ENCODE measurements at places on chromosomes 2 and 18.

- DNase-seq = no peak
Observed at GRCh38 chr2:36380624-36381481, 25.3 kb downstream of the CRIM1 start.

- DNase-seq = no peak
Observed at GRCh38 chr2:204110751-204111516, 174.4 kb downstream of the ICOS start.

DNA sequence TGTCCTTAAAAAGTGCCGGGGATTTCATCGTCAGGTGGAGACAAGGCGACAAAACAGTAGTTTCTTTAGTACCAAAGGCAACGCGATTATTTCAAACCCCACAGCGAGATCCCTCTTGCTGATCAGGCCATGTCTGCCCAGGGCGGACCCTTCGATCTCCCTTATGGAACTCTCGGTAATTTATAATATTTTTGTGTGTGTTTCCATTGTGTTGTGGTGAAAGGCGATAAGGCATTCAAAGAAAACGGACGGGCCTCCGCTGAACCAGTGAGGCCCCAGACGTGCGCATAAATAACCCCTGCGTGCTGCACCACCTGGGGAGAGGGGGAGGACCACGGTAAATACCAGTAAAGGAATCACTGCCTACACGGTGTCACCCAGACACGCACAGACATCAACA lies 1.4 kb upstream of the GAD1 start:
- no peak for DNase-seq

DNA sequence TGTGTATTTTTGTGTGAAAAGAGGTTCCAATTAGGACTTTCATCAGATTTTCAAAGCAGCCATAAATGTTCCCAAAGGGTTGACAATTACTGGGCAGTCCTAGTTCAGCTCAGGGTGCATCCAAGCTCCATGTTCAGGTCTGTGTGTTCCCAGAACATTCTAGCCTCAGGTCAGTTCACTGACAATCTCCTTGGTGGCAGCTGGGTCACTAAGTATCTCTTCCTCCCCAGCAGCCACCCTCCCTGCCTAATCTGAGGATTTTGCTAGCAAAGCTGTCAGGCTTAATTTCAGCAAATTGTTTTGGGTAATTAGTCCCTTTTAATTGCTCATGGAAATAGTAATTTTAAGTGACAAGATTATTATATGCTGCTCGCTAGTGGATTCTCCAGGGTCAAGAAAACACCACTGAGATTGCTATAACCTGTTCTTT lies 29.8 kb downstream of the UPP2 start:
- no peak for DNase-seq

GRCh38 chr18:23872701-23873550 lies 141.6 kb upstream of the TTC39C start:
- DNase-seq = peak; percentile 14

DNA sequence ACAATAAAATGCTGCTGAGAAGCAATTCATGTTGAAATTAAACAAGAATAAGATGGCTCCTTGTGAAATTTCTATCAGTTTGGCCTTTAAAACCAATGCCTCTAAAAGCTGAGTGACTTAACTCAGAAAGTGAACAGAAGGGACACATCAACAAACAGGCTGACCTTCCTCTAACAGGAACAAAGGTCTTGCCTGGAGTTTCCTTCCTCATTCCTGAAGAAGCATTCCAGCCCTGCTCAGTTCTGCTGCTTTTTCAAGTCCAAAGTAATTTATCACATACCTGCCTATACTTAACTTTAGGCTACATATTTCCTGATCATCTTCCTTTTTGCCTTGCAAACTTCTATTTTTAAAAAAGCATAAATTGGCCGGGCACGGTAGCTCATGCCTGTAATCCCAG lies 14.1 kb downstream of the PTRHD1 start:
- DNase-seq = no peak

DNA sequence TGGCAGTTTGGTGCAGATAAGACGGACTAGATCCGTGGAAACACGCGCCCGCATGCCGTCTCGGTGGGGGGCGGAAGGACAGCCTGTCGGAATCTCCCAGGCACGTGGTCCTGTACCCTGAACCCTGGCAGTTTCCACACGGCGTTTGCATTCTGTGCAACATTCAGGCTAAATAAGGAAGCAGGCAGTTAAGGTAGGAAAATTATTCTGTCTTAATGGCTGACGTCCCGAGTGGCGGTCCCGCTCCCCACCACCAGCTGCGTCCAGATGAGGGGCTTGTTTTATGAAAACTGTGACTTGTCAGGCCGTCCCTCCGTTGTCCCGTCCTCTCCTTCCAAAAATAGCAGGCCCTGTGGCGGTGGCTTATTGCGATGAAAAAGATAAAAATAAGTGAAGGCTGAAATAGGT lies 120.2 kb downstream of the NFATC1 start:
- DNase-seq = no peak

DNA sequence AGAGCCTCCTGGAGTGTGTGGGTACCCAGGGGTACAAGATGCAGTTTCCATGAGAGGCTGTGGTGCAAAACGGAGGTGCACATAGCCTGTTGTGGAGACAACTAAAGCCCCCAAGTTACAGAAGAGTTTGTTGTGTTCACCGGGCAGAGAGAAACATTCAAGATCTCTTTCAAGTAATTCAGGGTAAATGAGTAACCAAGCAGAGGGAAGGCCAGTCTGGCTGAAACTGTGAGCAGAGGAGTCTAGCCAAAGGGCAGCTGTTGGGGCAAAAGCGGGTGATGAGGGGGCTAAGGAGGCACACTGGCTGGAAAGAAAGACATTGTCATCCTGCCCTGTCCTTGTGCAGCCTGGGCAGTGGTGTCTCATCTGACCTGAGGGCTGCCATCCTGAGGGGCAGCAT lies 52.0 kb downstream of the CXCR4 start:
- DNase-seq = no peak

GRCh38 chr2:29894822-29895614 lies 26.4 kb downstream of the ALK start:
- no peak for DNase-seq

- DNase-seq = no peak
Observed at GRCh38 chr18:13626544-13626908, 99.8 kb downstream of the FAM210A start.

DNA sequence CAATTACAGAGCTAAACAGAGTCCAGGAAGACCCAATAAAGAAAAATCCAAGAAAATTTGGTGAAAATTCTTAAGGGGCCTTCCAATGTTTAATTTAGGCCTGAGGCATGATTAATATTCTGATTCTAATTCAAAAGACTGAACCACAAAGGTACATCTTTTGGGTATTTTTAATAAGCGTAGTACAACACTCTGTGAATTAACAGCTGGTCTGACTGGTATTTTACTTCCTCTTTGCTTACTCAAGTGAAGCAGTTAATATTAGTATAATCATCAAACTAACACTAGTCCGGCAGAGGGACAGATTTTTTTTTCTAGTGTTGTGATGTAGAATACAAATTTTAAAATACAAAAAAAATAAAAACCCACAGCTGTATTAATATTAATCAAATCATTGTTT lies 652.9 kb downstream of the NR4A2 start:
- DNase-seq = no peak

- DNase-seq = no peak
Observed at GRCh38 chr2:43408407-43409160, 182.2 kb upstream of the ZFP36L2 start.

DNA sequence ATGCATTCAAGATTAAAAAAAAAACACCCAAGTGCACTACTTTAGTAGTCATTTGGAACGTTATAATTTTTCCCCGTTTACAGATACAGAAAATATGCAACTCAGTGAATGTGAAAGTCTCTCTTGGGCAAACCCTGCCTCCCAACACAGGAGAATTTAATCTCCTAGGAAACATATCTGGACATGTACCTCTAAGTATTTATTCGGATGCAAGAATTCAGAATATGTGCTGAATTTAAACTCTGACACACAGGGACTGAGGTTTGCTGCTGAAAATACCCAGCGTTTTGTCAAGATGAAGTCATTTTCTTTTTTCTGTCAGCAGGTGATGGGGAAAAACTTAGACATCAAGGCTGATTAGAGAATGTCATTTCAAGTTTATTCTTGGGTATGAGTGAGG lies 105.4 kb downstream of the ACKR3 start:
- DNase-seq = no peak

DNA sequence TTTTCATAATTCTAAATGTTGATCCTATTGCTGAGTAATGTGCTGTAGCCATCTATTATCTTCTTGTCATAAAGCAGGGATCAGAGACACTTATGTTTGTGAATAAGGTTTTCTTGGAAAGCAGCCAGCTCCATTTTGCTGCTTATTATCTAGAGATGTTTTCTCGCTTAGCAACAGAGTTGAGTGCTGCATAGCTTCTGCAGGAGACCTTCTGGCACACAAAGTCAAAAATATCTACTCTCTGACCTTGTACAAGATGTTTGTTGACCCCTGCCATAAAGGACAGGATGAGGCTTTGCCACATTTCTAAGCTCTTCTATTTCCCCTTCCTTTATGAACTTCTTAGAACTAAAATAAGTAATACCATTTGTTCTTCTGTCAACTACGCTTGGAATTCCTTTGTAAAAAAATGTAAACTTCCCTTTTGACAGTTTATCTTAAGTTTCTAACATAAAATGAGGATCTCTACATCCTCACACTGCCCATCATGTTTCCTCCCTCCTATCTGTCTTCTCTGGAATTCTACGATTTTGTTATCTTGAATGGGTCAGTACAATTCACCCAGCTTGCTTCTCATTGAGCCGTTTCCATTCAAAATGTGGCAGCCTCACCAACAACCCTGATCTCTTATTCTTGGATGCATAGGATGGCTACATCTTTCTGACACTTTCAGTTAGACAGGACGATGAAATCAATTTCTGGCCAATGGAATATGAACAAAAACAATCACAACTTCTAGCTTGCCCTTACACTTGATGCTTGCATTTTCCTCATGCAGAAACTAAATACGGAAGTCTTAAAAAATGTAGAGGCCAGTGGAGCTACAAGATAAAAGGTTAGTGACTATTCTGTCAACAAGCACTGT lies 1377.0 kb downstream of the SUCLG1 start:
- no peak for DNase-seq

DNA sequence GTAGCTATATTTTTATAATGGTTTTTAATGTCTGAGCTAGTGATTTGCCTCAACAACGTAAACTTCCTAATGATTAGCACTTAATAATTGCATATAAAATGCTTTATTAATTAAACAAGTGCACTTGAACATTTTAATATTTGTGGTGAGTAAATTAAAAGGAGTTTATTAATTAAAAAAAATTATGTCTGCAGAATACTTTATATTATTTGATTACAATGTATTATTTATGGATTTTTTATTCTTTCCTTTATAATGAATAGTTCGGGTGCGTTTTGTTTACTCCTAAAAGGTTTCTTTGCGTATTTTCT lies 2.3 kb downstream of the HOXD8 start:
- no peak for DNase-seq

DNA sequence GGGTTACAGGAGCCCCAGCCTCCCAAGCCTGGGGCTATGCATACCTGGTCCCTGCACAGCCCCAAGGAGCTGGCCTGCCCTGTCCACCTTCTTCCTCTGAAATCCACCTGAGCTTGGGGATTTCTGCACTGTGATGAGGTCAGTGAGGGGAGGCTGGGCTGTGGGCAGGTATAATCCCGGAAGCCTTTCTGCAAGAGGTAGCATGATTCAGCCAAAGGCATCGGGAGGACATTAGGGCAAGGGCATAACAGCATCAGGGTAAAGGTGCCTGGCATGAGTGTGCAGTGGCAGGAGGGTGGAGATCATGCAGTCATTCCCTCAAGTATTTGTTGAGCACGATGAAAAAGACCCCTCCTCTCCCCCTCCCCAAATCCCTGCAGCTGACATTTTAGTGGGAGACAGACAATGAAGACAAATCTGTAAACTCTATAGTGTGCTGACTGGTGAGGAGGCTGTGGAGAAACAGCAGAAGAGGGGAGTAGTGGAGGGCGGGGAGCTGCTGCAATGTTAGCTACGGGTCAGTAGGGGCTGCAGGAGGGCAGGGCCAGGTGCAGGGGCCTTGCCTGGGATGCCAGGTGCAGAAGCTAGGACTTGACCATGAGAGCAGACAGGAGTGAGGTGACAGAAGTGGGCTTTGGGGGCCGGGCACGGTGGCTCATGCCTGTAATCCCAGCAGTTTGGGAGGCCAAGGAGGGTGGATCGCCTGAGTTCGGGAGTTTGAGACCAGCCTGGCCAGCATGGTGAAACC lies 18.7 kb downstream of the ZFP36L2 start:
- no peak for DNase-seq

DNA sequence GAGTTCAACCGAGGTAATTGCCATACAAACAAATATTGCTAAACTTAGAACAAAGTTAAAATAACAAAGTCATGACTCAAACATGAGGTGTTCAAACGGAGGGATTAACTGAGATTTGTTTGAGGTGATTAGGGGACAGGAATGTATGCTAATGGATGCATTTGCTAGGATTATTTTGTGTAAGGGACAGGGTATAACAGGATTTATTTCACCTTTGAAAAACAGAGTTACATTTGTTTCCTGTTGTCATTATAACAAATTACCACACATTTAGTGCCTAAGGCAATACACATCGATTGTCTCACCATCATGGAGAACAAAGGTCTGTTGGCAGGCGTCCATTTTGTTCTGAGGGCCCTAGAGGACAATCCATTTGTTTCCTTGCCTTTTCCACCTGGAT lies 304.3 kb upstream of the CNTNAP5 start:
- DNase-seq = no peak

GRCh38 chr2:173195100-173195499 lies 119.5 kb downstream of the MAP3K20 start:
- no peak for DNase-seq

DNA sequence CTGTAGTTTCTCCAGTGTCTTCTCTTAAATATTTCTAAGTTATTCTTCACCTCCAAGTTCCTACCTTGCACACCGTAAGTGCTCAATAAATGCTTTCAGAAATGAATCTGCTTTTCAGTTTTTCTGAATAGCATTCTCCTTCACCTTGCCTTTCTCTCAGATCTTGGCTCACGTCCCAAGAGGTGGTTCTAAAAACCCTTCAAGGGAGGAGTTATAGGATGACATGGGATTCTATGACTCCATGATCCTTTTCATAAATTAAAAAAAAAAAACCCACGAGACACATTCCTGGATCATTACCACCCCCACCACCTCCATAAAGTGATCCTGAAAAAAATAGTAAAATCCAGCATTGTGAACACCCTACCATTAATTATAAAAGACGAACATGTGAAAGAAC lies 11.7 kb downstream of the KCTD1 start:
- DNase-seq = no peak

DNA sequence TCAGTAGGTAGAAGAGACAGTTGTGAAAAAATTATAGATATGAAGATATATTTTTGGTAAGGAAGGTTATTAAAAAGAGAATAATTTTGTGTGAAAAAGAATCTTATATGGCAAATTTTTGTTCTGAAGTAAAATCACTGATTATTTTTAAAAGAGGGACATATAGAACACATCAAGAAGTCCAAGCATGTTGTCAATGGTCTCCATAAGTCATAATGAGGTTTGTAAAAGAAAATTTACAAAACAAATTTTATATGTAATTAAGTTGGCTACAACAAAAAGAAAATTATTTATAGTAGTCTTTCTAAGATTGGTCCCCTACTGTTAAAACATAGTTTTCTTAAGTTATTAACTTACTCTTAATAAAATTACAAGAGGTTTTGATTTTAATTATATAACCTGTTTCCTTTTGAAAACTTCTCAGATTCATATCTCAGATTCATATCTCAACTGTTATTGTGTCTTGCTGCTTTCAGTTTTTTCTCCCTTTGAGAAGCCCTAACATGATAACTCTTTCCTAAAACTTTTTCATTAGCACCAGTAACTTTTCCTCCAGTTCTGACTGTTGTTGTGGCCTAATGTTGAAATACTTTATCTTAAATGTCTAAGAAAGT lies 81.2 kb downstream of the SH3YL1 start:
- DNase-seq = no peak

Measured in stimulated activated CD4-positive, alpha-beta T cell treated with anti-CD3 and anti-CD28 coated beads, TNF-alpha, amount 100 ng/mL, for 1 hour (primary cell).